ENCODE measurements at places on chromosomes 6 and 20. TPM values are rescaled to one million over a fixed set of nuclear protein-coding genes. Genes with fewer than 3 reads are reported as not detected.

Gene TSBP1
- total RNA-seq, result not detected

Gene HLA-DQA1
- 89.7 TPM for total RNA-seq

Gene GSTA3
- not detected for total RNA-seq

Gene GPX5
- total RNA-seq, result not detected

Gene TRIM15
- total RNA-seq, result 0.76 TPM

Gene TDP2
- total RNA-seq, result 47.0 TPM

Gene FAXC
- 0.37 TPM for total RNA-seq

Gene DPPA5
- not detected for total RNA-seq

Gene VGLL2
- not detected for total RNA-seq

Gene BCAS4
- 7.2 TPM for total RNA-seq

Gene TNFRSF6B
- total RNA-seq, result not detected

Gene BANF2
- total RNA-seq, result not detected

Gene SLC26A8
- total RNA-seq, result not detected

Gene GPR6
- total RNA-seq, result not detected

Gene PTPRT
- total RNA-seq, result not detected

Gene TRIM27
- 64.7 TPM for total RNA-seq

Gene SYNE1
- 79.2 TPM for total RNA-seq

Gene DEFB115
- total RNA-seq, result not detected

Gene MUCL3
- total RNA-seq, result not detected

Gene PRRT1
- total RNA-seq, result 0.32 TPM

Gene LSM2
- total RNA-seq, result 85.4 TPM

Gene ZNF165
- total RNA-seq, result 0.44 TPM

Gene KIF6
- 0.10 TPM for total RNA-seq
